NCI-H82 (cell line): ENCODE measurements at places on chromosomes 12 and 14.

- DNase-seq: no peak
Measured at GRCh38 chr14:49484180-49484579, 102.0 kb downstream of the RPS29 start.

- DNase-seq: no peak
Measured at GRCh38 chr12:112711507-112711906, 80.0 kb upstream of the RPH3A start.

DNA sequence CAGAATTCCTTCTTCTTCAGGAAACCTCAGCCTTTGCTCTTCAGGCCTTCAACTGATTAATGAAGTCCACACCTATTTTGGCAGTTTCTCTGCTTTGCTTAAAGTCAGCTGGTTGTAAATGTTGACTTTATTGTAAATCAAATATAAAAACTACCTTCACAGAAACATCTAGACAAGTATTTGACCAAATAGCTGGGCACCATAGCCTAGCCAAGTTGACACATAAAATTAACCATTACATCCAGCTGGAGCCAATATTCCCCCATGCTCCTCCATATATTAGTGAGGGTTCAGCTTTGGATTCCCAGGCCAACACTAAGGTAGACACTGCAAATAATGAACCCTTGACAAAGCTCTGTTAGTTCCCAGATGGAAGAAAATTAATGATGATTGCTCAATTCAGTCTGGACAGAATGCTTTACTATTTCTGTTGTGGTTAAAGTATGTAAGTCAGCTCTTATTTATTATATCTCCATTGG, 125.5 kb downstream of the ZFP36L1 start:
- no peak for DNase-seq

DNA sequence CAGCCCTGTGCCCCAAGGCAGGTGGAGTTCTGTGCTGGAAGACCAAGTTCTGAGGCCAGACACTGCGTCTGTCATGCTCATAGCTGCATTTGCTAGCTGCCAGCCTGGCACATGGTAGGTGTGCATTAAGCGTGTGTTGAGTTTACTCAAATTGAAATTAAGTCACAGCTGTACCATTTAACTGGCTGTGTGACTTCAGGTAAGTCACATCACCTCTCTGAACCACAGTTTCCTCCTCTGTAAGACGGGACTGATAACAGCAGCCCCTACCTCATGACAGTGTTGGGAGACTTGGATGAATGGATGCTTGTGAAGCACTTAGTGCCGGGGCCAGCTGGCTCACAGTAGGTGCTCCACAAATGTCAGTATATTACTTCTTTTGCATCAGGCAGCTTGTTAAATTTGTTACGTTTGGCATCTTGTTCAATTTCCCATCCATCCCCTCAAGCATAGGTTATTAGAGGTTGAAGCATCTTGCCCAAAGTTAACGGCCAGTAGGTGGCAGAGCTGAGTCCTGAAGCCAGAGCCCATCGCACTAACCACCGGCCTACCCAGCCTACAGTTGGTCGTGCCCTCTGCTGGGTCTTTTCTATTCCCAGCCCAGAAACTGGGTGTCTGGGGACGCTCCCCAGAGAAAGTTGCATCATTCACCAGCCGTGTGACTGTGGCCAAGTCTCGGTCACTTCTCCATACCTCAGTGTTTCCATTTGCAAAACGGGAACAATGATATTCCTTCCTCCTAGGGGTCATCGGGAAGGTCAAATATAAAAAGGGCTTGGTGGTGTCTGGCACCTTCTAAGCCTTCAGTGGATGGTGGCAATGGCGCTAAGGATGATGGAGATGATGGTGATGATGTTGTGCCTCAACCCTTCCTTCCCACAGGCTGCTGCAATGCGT, 4.5 kb downstream of the DAO start:
- DNase-seq: peak; percentile 66

- DNase-seq: no peak
Measured at GRCh38 chr14:33363682-33364081, 425.0 kb downstream of the NPAS3 start.

GRCh38 chr12:123199936-123200335, 33.0 kb downstream of the MPHOSPH9 start:
- no peak for DNase-seq

DNA sequence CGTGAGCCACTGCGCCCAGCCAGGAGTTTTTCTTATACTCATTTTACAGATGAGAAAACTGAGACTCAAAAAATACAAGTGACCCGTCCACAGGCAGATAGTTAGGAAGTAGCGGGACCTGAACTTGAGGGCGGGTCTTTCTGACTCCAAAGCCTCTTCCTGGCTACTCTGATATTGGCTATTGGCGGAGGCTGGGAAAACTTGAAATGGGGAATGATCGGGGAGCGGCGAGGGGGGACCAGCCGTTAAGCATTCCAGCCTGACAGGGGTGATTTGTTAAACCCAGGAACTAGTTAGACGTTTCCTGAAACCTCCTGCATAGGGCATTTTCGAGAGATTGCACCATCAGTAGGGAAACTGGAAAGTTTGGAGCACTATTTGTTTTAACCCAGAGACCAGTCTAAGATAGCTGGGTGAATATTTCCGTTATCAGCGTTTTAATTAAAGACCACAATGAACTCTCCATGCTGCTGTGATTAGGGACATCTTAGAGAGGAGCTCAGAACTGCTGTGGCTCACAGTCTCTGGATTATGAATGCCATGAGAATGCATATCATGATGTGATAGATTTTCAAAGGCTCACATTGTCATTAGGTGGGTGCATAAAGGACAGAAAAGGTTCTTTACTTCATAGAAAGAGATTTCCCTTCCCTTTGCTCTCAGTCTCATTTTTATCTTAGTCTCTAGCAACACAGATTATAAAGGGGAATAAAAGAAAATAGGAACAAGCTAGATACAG, 2.5 kb downstream of the NR1H4 start:
- DNase-seq: no peak

DNA sequence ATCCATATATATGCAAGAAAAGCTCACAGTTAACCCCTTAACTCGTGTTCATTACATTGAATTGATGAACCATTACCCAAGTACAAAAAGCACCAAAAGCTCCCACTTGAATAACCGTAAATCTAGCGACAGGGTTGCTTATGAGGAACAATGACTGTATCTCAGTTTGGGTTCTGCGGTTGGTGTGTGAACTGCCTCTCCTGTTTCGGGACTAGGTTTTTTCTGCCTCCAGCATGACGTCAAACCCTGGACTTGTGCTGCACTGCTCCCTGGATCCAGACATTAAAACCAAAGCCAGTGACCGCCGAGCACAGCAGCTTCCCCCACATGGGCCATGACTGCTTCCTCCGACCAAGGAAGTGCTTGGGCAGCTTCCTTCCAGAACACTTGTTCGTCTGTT, 77.7 kb downstream of the SETD3 start:
- no peak for DNase-seq

DNA sequence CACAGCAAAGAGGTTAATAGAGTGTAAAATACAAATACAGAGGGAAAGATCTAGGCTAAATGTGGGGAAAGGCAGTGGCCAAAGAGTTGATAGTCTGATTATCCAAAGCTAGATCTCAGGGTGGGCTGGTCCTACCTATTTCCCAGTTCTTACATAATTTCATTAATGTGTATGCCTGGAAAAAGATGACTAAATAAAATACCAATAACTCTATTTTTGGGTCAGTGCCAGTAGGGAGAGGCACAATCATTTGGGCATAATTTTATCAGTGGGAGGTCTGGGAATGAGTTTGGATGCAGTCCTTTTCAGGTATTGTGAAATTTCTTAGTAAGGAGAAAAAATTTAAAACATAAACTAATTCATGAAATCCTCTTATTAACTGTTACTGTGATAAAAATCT, 30.6 kb upstream of the CLEC14A start:
- no peak for DNase-seq

DNA sequence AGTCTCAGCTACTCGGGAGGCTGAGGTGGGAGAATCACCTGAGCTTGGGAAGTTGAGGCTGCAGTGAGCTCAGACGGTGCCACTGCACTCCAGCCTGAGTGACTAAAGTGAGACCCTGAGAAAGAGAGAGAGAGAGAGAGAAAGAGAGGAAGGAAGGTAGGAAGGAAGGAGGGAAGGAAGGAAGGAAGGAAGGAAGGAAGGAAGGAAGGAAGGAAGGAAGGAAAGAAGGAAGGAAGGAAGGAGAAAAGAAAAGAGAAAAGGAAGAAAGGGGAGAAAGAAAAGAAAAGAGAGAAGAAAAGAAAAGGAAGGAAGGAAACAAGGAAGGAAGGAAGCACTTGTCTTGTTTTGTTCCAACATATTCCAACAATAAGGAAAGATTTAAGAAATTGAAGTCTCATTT, 7.8 kb downstream of the PRKD1 start:
- no peak for DNase-seq

DNA sequence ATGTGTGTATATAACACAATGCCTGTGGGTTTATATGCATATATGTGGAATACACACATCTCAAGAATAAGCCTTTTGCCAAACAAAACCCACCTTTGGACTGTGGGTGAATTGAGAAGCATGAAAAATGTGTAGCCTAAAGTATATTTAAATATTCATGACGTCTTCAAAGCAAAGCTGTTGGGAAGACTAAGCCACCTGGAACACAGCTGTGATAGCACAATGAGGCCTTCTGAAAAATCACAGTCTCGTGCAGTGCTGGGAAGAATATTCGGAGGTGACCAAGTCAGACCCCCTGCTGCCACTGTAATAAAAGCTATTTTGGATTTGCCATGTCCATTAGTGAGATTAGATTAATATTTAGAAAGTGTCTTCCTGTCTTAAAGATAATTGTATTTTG, 51.5 kb downstream of the SUDS3 start:
- no peak for DNase-seq

DNA sequence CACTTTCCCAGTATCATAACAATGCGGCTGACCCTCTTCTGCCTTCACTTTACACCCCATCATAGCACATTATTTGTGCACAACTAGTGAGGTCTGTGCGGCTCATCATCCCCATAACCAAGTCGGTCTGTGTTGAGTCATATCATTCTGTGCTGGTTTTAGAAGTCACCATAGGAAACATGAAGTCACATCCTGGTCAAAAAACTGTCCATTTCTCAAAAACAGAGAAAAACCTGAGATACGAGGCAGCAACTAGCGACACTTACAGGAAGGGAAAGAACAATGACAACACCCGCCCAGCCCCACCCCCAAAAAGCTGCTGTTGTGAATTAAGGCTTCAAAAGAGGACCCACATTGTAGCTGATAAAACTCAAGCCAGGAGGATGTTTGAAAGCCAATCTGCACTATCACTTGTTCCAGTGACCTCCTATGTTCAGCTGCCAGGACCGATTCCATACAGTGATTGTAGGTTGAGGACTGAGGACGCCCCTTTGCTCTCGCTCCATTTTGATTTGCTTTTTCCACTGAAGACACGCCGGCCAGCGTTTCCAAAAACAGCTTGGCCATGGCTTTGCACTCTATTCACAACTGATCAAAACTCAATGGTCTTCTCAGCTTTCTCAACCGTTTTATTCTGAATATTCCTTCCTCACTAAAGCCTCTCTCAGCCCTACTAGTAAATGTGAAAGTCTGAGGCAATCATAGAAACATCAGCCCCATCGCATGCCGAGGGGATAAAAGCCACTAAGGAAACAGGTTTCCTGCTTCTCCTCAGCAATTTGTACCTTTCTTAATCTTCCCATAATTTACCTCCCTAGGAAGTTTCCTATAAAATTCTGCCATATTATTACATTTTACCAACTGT, 87.5 kb downstream of the DUSP16 start:
- DNase-seq: no peak

DNA sequence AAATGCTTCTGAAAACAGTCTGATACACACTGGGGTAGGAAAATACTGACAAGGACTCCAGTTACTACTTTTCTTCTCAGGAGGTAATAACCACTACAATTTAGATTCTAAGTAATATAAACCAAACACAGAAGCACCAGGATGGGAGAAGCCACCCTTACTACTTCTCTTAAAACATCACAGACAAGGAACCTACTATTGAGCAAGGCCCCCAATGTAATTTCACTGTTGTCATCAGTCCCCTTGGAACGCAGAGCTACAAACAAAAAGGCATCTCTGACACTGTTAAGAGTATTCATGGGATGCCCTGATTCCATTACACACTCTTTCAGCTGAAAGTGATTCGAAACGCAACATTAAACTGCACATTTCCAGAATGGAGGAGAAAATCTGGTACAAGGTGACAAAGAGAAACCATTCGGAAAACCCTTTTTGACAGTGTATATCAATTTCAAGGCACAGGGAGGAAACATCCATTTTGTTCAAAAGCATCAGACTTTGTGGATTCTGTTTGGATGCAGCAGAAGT, 185.9 kb downstream of the PPM1H start:
- DNase-seq: no peak

DNA sequence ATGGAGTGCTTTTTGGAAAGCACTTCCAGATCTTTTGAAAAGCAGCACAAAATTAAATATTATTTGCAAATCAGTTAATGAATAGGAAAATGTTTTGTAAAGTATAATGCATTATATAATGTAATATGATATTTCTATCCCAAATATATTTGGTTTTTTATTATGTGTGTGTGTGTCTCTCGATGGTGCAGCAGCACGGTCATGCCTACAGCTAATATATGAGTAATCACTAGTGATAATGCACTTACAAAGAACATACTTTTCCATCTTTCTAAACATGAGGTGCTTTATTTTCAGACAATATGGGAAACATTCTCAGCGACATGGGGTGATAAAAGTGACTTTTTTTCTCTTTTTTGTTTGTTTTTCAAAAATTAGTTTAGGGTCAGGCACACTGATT, 1.3 kb upstream of the EEA1 start:
- no peak for DNase-seq
